ENCODE measurements at places on chromosomes 2 and 18.

DNA sequence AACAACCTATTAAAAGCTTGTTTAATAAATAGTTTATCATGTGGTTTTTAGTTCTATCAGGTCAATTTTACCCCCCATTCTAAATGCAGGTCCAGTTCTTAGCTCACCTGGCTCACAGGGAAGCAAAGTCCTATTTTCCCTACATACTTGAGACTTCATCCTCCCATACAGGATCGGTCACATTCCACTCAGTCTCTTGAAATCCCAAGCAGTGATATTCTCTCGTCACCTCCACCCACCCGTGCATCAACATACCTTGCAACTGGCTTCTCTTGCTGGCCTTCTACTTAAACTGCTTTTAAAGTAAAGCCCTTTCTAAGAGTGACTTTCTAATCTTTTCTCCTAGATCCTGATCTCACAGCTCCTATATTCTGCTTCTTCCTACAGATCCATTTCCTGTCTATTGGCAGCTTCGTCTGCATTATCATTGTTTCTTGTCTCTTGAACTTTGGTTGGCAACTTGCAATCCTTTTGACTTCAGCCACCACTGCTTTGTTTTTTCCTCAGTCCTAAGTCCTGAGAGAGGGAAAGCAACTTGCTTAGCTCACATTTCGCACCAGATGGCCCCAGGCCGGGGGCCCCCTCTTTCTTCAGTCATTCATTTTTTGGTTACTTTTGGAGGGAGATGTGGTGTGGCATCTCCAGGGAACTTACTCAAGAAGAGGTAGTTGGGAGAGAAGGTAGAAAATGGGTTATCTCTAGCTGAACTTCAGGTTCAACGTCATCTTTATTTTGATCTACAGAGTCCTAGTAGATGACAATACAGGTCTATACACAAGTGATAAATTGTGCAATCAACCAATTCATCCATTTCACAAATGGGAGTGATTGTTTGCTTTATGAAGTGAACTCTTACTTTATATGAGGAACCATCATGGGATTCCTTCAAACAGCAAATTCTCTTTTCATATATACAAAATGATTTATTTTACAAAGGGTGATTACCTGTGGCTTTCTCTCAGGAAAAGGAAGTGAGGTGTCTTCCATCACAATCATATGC is 23.9 kb upstream of the NCOA1 start:
- no peak for DNase-seq

GRCh38 chr18:77559274-77559910 is 309.7 kb downstream of the GALR1 start:
- DNase-seq, result no peak

DNA sequence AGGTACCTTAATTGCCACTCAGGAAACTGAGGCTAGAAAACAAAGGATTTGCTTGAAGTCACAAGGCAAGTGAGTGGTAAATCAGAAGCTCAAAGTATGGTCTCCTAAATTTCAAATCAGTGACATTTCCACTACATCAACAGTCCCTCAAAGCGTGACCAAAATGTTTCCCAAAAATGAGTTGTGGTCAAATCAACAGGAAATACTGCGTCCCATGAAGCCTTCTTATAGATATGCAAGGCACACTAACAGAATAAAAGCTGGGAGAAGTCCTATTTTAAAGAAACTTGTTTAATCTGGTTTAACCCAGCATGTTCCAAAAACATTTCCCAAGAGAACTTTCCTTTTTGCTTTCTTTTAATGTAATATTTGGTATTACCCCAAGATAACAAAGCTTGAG is 249.4 kb downstream of the EXOC6B start:
- no peak for DNase-seq

DNA sequence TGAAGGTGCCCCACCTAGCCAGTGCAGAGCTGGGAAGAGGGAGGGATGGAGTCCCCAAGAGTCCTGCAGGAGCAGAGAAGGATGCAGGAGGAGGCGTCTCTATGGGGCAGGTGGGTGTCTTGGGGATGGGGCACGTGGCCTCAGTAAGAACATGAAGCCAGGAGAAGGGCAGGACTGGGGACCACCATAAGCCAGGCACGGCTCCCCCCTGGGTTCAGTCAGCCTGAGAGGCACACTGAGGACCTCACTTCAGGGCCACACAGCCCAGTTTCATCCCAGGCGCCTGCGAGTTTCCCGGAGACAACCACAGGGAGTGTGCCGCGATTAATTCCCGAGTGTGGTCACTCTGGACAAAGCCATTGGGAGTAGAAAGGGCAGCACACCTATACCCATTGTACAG is 120.3 kb downstream of the GYPC start:
- no peak for DNase-seq

- DNase-seq, result peak; percentile 22
Measured at GRCh38 chr2:241561832-241562231, 3.3 kb downstream of the BOK start.

DNA sequence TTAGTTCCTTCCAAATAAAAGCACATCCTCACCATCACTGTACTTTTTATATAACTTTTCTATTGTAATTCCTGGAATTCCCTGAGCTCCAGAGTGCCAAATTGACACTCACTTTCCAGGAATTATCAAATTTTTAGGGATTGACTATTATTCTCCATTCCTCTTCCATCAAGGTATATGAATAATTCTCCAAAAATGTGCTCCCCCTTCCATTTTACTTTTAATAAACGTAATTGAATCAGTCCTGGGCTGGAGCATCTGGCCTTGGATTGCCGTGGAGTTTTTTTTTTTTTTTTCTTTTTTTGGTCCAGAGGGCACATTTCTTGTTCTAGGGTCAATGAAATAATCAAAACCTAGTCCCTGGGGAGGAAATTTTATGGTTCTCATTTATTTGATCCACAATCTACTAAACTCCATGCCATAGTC is 304.3 kb downstream of the CDCA7 start:
- DNase-seq, result no peak

- DNase-seq, result no peak
Measured at GRCh38 chr2:181752301-181752700, 72.0 kb upstream of the NEUROD1 start.

- DNase-seq, result no peak
Measured at GRCh38 chr2:45675263-45675812, 23.9 kb downstream of the PRKCE start.

DNA sequence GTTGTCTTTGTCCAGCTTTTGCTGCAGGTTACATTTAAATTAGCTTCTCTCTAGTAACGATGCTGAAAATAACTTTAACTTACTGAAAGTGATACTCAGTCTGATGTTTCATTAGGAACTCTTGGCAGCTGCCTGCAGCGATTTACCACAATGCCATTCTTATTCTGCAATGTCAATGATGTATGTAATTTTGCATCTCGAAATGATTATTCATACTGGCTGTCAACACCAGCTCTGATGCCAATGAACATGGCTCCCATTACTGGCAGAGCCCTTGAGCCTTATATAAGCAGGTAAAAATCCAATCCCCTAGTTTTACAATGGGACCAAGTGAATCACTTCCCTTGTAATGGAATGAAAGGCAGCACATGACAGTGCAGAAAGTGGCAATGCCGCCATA is 16.3 kb upstream of the MFF start:
- DNase-seq, result no peak

GRCh38 chr2:32849456-32850194 is 97.1 kb upstream of the LTBP1 start:
- no peak for DNase-seq

DNA sequence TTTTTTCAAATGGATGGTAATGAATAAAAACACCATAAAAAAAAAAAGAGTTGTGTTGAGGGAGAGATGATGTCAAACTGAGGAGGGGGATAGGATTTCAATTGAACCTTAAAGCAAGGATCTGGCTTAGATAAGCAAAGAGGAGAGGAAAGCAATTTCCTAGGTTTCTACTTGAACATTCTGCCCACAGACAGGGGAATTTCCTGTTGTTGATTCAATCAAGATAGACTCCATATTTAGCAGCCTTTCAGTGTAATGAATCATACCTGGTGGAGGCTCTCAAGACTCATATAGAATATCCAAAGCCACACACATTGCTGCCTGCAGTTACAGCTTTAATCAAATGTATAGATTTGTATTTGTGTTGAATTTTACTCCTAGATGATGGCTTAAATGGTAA is 294.4 kb upstream of the PIK3C3 start:
- no peak for DNase-seq

- no peak for DNase-seq
Measured at GRCh38 chr2:3778851-3779495, 75.6 kb downstream of the DCDC2C start.

DNA sequence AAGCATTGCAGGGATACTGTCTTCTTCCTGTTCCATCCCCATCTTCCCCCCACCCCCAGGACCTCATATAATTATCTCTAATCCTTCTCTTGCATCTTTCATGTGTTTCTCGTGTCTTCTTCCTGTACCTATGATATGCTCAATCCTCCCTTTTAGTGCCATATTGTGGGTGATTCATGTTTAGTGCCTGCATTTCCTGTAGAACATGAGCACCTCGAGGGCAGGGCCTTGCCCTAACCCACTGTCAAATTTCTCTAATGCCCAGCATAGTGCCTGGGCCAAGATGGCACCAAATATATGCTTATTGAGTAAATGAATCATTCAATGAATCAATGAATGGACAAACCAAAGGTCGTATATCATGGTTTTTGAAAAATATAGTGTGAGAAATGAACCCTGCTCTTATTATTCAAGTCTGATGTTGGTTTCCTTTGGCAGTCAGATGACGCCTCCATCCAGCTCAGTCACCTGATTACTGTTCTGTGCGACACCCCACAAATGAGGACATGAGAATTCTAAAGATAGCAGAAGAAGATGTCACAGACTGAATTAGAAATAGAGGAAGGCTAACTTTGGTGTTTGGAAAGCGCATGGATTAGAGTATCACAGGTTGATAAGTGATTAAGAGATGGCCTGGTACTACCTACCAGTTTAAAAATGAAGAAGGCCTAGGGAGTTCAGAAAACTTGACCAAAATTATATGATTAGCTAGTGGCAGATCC is 278.4 kb downstream of the PRKCE start:
- no peak for DNase-seq

- DNase-seq, result no peak
Measured at GRCh38 chr2:229669841-229670240, 44.5 kb downstream of the DNER start.

DNA sequence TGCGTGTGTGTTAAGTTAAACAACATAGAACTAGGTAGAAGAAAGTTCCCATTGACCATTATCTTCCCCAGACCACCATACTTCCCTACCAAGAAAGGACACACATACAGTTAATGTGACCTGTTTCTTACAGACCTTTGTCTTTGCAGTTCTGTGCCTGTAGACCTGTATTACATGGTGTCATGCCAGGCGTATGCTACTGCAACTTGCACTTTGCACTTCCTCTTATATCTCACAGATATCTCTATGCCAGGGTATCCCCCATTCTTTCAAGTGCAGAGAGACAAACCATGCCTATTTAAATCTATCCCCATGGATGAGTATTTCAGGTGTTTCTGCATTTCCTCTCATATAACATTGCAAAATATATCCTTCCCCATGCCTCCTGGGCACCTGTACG is 136.8 kb upstream of the PKDCC start:
- DNase-seq, result no peak

DNA sequence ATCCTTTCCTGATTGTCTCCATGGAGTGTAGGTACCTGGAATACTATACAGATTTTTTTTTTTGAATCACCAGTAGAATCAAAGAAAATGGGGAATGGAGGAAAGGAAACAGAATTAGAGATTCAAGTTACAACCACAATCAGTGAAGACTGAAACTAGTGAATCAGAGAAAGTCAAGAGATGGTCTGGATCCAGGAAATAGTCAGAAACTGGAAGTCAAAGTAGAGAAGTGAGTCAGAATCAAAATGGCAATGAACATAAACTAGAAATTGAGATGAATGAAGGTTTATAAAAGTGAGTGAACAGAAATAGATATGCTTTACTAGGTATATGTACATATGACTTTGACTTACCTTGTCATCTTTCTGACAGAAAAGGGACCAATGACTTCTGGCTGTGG is 579.0 kb downstream of the PLCL1 start:
- no peak for DNase-seq

DNA sequence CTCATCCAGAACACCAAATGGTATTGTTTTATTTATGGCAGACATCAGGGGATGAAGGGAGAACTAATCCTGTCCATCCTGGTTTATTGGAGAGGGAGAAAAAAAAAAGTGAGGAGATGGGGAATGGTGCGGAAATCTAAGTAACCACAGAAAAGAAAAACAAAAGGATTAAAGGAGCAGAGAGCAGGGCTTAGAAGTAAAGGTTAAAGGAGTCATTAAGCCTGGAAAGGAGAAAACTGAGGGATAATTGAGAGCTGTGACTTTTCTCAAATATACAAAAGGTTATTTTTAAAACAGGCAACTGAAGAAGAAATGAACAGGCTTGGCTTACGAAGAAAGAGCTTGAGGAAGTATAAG is 127.2 kb upstream of the PPP1CB start:
- no peak for DNase-seq

DNA sequence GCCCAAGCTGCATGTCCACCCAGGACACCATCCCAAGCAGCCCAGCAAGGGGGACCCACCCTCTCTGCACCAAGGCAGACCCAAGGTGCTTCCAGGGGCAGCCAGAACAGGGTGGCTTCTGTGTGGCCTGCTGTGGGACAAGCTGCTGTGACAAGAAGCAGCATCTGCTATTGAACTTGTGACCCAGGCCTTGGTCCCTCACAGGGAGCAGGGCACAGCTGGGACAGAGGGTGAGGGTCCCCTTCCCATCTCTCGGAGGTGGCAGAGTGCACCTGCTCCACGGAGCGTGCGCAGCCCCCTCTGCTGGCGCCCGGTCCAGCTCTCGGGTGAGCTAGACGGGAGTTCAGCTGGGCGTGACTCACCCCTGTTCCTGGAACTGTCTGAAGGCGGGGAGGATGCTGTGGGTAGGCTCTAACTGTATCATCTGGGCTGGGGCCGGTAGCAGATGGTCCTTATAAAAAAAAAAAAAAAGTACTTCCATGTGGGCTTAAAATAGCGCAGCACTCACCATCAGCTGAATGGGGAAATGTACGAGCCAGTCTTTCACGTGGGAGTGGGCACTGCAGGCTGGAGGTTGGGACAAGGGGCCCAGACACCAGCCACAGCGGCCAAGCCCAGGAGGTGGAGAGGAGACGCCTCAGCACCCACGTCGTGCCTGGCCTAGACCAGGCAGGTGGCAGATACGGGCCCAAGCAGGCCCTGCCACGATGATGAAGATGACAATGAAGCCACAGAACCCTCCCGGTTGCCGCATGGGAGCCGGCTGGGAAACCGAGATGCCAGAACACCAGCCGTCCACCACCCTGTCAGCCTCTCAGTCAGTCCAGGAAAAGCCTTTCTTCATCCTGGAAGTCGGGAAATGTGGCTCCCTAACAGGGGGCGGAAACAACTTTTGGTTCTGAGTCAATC is 136.8 kb upstream of the ID2 start:
- DNase-seq, result no peak

- no peak for DNase-seq
Measured at GRCh38 chr18:7373441-7373840, 142.6 kb downstream of the LRRC30 start.

- DNase-seq, result no peak
Measured at GRCh38 chr2:133900909-133901308, 332.6 kb upstream of the NCKAP5 start.

DNA sequence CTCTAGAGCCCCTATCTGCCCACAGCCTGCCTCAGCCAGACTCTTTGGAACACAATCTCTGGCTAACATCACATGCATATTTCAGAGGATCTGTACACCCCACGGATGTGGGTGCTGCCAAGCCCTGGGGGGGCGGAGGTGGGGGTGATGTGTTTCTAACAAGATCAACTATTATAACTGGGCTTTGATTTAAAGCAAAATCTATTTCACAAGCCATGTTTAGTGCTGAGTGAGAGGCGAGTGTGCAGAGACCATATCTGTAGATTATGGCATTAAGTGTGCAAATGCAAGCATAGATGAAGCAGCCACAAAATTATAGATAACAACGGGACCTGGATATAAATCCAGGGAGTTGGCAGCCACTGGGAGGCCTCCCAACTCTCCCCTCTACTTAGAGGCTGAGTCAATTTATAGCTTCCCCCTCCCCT is 135.8 kb upstream of the SMAD2 start:
- DNase-seq, result no peak

All from thoracic aorta (tissue), 2 donors.